ENCODE measurements at places on chromosomes 5 and 9. TPM values are rescaled to one million over a fixed set of nuclear protein-coding genes. Genes with fewer than 3 reads are reported as not detected.

DNA sequence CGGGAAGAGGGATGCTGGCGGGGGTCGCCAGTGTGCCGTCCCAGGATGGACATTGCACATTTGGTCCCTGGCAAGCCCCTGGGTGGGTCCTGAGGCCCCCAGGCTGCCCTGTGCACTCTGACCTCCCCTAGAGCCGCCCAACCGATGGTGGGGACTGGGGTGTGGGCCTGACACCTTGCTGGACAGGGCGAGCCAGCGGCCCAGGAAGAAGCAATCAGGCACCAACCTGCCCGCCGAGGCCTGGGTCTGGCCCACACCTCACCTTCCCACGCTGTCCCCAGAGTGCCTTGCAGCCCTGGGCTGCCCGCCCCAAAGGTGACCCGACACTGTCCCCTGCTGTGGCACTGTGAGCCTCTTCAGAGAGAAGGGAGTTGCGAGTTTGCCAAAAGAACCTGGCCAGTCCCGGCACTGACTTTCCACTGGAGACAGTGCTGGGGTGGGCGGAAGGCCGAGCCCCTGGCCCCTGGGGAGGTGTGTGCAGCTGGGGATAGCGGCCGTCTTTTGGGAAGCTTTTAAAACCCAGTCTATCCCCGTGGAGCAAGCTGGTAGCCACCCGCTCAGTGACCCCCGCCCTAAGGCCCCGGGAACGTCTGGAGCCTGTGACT lies 12.0 kb upstream of the NRARP start:
- no peak overlapping the region for H3K27ac ChIP-seq
- no peak overlapping the region for H3K4me3 ChIP-seq
- peaks cover 5% of the 10 kb centered on the region for H3K4me1 ChIP-seq
- DNase-seq = peak; percentile 47

DNA sequence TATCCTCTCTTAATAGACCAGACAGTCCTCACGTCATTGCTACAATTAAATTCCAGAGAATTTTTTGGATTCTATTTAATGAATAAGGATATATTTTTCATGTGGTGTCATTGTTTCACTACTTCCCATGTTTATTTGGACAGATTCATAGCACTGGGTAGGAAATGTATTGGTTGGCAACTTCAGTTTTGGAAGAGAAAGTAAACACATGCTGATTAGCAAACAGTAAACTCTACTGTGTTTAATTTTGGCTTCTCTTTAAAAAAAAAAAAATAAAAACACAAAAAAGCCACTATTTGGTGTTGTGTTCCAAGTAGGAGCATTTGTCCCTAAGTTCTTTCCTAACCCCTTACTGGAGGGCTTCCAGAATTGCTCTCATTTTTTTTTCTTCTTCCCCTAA lies 77.3 kb downstream of the NFIB start:
- no peak overlapping the region for H3K4me3 ChIP-seq
- H3K4me1 ChIP-seq = peaks cover 65% of the 10 kb centered on the region
- no peaks in the 10 kb centered on the region for H3K27me3 ChIP-seq
- DNase-seq = no peak
- H3K36me3 ChIP-seq = no peaks in the 10 kb centered on the region

DNA sequence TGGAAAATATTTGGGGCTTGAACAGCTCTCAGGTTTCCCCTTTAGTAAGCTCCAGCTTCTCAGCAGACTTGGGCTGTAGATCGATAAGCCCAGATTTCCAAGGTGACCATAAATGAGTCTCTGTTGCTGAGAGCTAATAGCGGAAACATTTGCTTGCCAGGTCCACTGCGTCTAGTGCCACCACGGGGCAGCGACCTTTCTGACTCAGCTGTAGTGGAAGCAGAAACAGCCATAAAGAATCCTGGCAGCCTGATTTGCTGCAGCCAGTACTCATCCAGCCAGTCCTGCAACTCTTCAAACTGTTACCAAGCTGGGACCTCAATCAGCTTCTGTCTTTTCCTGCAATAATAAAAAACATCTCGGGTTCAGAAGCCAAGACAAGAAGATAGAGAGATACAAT lies 241.7 kb downstream of the DOCK8 start:
- peak; percentile 56 for DNase-seq
- H3K36me3 ChIP-seq = no peaks in the 10 kb centered on the region
- no peaks in the 10 kb centered on the region for H3K4me1 ChIP-seq
- no peak overlapping the region for H3K27ac ChIP-seq
- no peak overlapping the region for H3K4me3 ChIP-seq
- no peaks in the 10 kb centered on the region for H3K27me3 ChIP-seq

- H3K4me3 ChIP-seq = no peak overlapping the region
- H3K36me3 ChIP-seq = no peaks in the 10 kb centered on the region
- H3K4me1 ChIP-seq = no peaks in the 10 kb centered on the region
- H3K27ac ChIP-seq = no peak overlapping the region
Measured at GRCh38 chr5:101160002-101160401, 256.9 kb upstream of the ST8SIA4 start.

GRCh38 chr9:136171801-136172411 lies 33.0 kb downstream of the LHX3 start:
- no peaks in the 10 kb centered on the region for H3K4me1 ChIP-seq
- no peak overlapping the region for H3K4me3 ChIP-seq
- DNase-seq = no peak
- peaks cover 6% of the 10 kb centered on the region for H3K27me3 ChIP-seq
- H3K36me3 ChIP-seq = no peaks in the 10 kb centered on the region

- H3K27ac ChIP-seq = no peak overlapping the region
- DNase-seq = no peak
- no peaks in the 10 kb centered on the region for H3K27me3 ChIP-seq
Measured at GRCh38 chr9:73667749-73668148, 516.1 kb downstream of the ANXA1 start.

GRCh38 chr5:1108023-1108864 lies 3.6 kb downstream of the SLC12A7 start:
- H3K36me3 ChIP-seq = no peaks in the 10 kb centered on the region
- peaks cover 20% of the 10 kb centered on the region for H3K4me1 ChIP-seq
- DNase-seq = no peak
- H3K27ac ChIP-seq = no peak overlapping the region
- H3K4me3 ChIP-seq = no peak overlapping the region

GRCh38 chr5:92553326-92553725 lies 1027.7 kb downstream of the NR2F1-AS1 start:
- DNase-seq = no peak
- H3K36me3 ChIP-seq = no peaks in the 10 kb centered on the region
- peaks cover 8% of the 10 kb centered on the region for H3K4me1 ChIP-seq
- no peak overlapping the region for H3K27ac ChIP-seq
- no peak overlapping the region for H3K4me3 ChIP-seq

The SV2C gene
- total RNA-seq = not detected

The NDUFS4 gene
- total RNA-seq = 103 TPM

The LRRC70 gene
- total RNA-seq = 1.6 TPM

The PCDHB14 gene
- 0.75 TPM for total RNA-seq

The SLC2A6 gene
- total RNA-seq = 2.7 TPM

The HTR1A gene
- total RNA-seq = not detected

The FOXD4 gene
- 0.20 TPM for total RNA-seq

The CCL27 gene
- total RNA-seq = not detected

The STPG3 gene
- not detected for total RNA-seq

Data from psoas muscle (tissue), 8 donors.